ENCODE measurements at places on chromosomes 2 and 18. TPM values are rescaled to one million over a fixed set of nuclear protein-coding genes. Genes with fewer than 3 reads are reported as not detected.

Gene TUBB8B
- polyA plus RNA-seq, result 0.80 TPM

Gene MEP1B
- polyA plus RNA-seq, result not detected

Gene ANO7
- polyA plus RNA-seq, result 1.3 TPM

Gene EPC2
- polyA plus RNA-seq, result 17.7 TPM

Gene IL36A
- not detected for polyA plus RNA-seq

Gene REEP1
- 12.1 TPM for polyA plus RNA-seq

Gene NLRC4
- polyA plus RNA-seq, result not detected

Gene ASXL3
- polyA plus RNA-seq, result 5.2 TPM

Gene ECEL1
- polyA plus RNA-seq, result 3.7 TPM

Gene RNU2-63P
- not detected for polyA plus RNA-seq

Gene RUFY4
- not detected for polyA plus RNA-seq

Gene CPLX4
- polyA plus RNA-seq, result not detected

Gene REG1B
- polyA plus RNA-seq, result not detected

Gene RAB12
- polyA plus RNA-seq, result 15.1 TPM

Gene DQX1
- polyA plus RNA-seq, result not detected

Gene ERMN
- polyA plus RNA-seq, result 73.4 TPM

Gene HOXD3
- 1.2 TPM for polyA plus RNA-seq

Gene COL6A3
- polyA plus RNA-seq, result 4.8 TPM

Gene KCNIP3
- polyA plus RNA-seq, result 29.5 TPM

Gene ALLC
- not detected for polyA plus RNA-seq

Gene SCN9A
- polyA plus RNA-seq, result 0.22 TPM

Gene KANSL1L
- 5.7 TPM for polyA plus RNA-seq

Gene CD8A
- 2.7 TPM for polyA plus RNA-seq

Gene PROKR1
- not detected for polyA plus RNA-seq

Gene CTIF
- 66.2 TPM for polyA plus RNA-seq

Gene MATN3
- 2.0 TPM for polyA plus RNA-seq

Gene GTF2A1L
- not detected for polyA plus RNA-seq

Gene RSAD2
- 2.4 TPM for polyA plus RNA-seq

Gene KIF1A
- polyA plus RNA-seq, result 574 TPM

Gene IGFBP2
- 233 TPM for polyA plus RNA-seq

Gene ESPNL
- 6.6 TPM for polyA plus RNA-seq

Gene HTR2B
- polyA plus RNA-seq, result not detected

Gene ALPP
- not detected for polyA plus RNA-seq

Gene SLC19A3
- polyA plus RNA-seq, result 2.1 TPM

Gene FRZB
- 8.5 TPM for polyA plus RNA-seq

Gene SH2D6
- polyA plus RNA-seq, result 1.8 TPM

Gene TEX44
- not detected for polyA plus RNA-seq

Gene SLC5A7
- not detected for polyA plus RNA-seq

Gene CHMP1B
- polyA plus RNA-seq, result 46.9 TPM

Gene EML6
- polyA plus RNA-seq, result 0.58 TPM

Gene PRSS56
- not detected for polyA plus RNA-seq

Gene CPSF3
- 24.1 TPM for polyA plus RNA-seq

Gene CNGA3
- 10.8 TPM for polyA plus RNA-seq

Gene METTL8
- 3.7 TPM for polyA plus RNA-seq

Gene VWC2L
- polyA plus RNA-seq, result 0.29 TPM

Gene CRYBA2
- polyA plus RNA-seq, result 9.1 TPM

Gene GCC2
- 3.7 TPM for polyA plus RNA-seq

Gene CDCA7
- polyA plus RNA-seq, result 25.0 TPM

Gene ABHD1
- polyA plus RNA-seq, result 0.64 TPM

Gene GAL3ST2
- not detected for polyA plus RNA-seq

Gene RETREG2
- 161 TPM for polyA plus RNA-seq

Gene DLX1
- polyA plus RNA-seq, result 0.63 TPM

Gene DSG1
- 0.05 TPM for polyA plus RNA-seq

All from brain (organoid and tissue), 16 donors.